ENCODE measurements at places on chromosomes 1 and 21.

DNA sequence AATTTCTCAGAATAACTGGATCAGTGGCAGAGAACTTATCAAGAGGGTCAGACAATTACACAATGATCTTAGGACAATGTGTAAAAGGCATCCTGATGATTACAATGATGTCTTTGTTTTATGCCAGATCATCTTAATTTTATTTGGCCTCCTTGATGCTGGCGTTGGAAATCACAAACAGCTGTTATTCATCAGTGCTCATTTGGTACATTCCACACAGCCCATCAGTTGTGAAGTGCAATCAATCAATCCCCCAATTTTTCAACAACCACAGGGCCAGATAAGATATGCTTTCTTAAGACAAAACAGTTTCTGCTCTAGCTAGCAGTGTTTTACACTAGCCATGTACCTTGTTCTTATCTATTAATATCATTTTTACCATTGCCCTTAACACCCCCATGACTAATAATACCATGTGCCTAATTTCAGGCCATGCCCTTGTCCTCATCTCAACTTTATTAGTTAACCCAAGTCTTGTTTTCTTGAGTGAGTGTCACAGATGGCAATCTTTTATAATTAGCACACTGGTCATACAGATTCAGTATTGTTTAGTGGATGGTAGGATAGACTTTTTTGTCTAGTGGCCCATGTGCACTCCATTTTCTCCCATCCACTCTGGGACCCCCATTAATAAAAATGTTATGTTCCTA lies 40.8 kb upstream of the COL24A1 start:
- DNase-seq: no peak

DNA sequence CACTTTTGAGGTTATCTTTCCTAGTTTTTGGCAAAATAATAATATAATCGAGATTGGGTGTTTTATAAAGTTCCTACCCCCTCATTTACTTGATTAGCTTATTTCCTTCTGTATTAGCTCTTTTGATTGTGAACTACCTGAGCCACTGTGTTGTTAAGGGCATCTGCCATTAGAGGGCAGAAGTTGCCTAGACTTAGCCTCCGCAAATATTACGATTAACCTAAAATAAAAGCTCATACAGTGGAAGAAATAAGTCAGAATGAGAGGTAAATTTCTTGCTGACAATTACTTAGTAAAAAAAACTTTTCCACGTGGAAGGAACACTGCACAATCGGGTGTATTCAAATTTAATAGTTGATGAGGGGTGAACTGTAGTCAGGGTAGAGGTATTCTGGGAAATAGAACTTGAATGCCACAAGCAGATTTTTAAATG lies 2.3 kb downstream of the H3-3A start:
- peak; percentile 54 for DNase-seq

GRCh38 chr21:17613242-17613676 lies 558 bp upstream of the BTG3 start:
- DNase-seq: no peak

- DNase-seq: no peak
These were observed 22.1 kb downstream of the PLEKHA6 start for GRCh38 chr1:204337583-204337982.

GRCh38 chr1:7684132-7684531 lies 87.0 kb upstream of the VAMP3 start:
- no peak for DNase-seq

DNA sequence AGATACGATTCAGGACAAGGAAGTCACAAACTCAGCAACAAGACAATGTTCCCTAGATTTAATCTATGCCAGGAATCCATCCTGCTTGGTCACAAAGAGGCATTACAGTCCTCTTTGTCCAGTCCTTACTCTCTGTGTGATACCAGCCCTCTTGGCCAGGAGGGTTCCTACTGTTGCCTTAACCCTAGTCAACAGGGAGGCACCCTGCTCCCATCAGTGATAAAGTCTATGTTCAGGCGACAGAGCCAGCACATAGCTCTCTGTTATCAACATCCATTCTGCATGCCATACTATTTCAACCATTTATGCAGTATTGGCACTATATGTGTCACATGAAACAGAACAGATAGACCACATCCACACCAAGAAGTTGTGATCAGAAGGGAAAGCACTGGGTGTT lies 4.4 kb upstream of the NPL start:
- no peak for DNase-seq

GRCh38 chr1:243343970-243344937 lies 88.4 kb downstream of the SDCCAG8 start:
- DNase-seq: peak; percentile 39

GRCh38 chr1:224339442-224340033 lies 9.6 kb upstream of the NVL start:
- DNase-seq: no peak

DNA sequence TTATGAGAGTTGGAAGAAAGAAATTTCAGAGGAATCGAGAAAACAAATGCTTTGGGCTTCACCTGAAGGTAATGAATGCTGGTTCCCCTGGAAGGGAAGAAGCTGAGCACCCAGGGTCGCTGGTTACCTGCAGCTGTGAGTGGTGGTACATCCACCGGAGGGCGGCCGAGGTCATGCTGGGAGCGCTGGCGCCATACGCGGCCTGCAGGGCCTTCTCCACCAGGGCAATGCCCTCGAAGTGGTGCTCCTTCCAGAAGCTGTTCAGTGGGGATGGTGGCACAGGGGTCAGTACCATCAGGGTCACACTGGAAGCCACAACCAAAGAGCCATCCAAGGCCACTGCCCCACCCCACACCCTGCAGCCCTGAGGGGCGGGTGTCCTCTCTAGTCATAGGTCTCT lies 16.8 kb downstream of the MRTO4 start:
- no peak for DNase-seq

GRCh38 chr1:169858467-169858866 lies 35.2 kb downstream of the SCYL3 start:
- DNase-seq: no peak

- DNase-seq: no peak
These were observed 1.2 kb downstream of the CAMSAP2 start for GRCh38 chr1:200739702-200740570.

DNA sequence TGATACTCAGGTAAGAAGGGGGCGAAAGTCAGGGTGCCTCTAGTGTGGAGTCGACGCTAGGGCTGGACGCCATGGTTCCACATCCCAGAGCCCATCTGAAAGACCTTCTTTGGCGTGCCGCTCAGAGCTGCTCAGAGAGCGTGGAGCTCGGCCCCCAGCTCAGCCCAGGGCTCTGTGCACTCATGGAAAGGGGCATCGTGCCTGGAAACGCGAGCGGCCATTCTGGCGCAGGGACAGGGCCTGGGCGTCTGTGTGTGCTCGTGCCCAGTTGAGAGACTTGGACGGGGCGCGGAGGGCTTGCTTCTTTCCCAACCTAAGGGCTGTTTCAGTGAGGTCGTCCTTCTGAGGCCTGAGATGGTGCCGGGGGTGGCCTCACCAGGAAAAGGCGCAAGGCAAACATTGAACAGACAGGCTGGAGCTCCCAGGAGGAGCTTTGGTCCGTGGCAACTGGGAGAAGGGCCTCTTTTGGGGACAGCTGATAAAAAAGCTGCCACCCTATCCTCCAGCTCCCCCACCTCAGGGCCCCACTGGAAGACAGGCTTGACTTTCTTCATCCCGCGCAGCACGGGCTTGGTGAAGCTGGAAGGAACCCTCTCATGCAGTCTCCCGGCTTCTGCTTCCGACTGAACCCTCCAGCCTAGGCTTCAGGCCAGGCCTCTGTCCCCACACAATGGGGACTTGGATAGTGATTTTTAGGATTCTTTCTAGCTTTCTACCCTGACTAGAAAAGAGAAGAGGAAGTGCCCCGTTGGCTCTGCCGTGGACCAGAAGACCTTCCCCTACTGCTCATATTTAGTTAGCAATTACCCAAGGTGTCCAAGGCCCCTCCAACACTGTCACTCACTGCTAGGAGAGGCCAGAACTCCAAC lies 77.1 kb downstream of the CD58 start:
- DNase-seq: no peak

GRCh38 chr1:184101571-184101970 lies 50.0 kb downstream of the TSEN15 start:
- DNase-seq: no peak

DNA sequence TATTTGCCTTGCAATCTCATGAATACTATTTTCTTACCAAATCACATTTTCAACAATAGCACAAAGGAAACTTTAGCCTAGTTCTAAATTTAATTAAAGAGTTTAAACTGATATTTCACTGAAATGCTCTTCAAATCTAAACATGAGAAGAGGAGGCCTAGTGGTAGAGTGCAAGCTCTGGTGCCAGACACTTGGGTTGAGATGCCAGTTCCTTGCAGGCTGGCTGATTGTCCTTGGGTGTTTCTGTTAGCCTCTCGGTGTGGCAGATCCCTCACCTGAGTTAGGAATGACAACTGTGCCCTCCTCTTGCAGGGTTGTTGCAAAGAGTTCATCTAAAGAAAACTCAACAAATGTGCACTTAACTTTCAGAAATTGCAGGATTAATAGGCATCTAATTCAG lies 12.5 kb downstream of the ZBTB21 start:
- DNase-seq: no peak

DNA sequence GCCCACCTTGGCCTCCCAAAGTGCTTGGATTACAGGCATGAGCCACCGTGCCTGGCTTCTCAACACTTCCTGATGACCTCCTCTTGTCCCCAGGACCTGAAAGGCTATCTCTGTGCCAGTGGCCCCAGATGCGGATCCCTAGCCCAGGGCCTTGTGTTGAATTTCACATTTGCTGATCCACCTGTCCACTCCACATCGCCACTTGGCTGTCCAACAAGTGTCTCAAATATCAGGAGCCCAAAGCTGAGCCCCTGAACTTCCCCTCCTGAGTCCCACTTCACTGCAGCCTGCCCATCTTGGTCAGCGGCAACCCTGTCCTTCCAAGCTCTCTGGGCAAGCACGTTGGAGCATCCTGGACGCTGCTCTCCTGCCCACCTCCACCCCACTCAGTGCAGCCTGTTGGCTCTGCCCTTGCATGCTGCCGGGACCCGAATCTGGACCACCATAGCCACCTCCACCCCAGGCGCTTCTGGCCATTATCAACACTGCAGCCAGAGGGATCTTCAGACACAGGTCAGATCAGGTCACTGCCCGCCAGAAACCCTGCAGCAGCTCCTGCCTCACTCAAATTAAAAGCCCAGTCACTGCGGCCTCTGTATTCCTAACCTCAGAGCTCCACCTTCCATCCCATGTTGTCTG lies 352.5 kb upstream of the VAMP3 start:
- DNase-seq: no peak

DNA sequence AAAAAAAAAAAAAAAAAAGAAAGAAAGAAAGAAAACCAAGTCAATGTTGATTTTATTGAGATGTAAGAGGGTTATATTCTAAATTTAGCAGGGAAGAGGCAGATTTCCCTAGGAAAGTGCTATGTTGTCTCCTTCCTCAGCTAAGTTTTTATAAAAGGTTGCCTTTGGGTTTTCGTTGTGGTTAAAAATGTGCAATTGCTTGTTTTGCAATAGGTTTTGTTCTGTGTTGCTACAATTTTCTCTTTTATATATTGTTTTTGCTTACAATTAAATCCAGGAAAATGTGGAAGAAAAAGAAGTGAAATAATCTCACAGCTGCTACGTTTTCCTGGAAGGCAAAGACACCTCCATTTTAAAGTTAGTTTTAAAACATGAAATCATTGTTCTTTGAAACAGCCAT lies 136.7 kb upstream of the C1orf105 start:
- DNase-seq: no peak

DNA sequence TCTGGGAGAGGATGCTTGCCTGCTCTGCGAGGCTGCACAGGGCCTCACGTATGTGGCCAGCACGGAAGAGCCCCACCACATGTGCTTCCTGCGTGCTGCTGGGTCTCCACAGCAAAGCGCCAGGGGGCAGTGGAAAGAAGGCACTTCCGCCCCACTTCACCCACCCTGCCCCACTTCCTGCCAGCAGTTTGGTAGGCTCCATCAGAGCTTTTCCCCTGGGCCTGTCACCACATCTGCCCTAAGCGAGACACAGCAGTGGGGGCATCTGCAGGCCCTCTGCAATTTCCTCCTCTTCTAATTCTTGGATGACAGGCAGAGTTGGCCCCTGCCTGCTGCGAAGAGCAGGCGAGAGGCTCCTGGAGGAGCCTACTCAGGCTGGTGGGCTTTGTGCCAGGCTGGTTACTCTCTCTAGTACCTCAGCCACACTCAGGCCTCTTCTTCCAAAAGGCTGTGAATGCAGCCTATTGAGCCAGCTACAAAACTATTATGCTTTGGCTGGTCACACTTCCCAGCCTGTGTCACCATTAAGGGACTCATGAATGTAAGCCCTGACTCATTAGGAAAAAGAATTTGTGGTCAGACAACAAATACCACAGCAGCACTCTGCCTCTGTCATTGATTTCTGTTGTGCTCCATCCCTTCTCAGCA lies 25.0 kb downstream of the CD244 start:
- DNase-seq: no peak

DNA sequence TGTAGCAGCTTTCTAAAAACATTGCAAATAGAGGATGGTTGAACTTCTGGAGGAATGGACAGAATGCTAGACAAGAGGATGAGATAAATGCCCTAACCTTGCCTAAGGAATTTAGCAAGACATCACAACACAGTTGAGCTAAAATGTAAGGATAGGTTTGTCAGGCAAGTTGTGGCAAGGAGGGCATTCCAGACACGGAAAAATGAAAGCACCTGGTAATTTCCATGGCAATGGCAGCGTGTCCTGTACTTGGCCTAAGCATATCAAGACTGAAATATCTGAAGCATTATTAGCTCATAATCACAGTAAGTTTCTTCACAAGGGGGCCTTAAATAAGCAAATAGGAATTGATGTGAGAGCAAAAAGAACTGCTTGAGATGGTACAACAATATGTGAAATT lies 105.1 kb upstream of the USP25 start:
- no peak for DNase-seq

DNA sequence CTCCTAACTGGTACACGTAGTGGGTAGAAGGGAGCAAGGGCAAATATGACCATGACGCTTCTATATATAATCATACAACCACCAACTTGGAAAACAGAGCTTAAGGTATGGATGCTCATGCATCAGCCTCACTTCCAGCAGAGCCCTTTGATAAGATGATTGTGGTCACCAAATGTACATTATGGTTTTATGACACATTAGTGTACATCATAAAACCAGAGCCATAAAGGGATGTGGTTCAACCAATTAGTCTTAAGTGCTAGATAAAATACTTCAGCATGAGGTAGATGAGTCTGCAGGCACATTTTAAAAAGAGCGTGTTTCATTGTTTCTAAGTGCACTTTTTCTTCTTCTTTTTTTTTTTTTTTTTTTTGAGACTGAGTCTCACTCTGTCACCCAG lies 43.7 kb downstream of the NIBAN1 start:
- no peak for DNase-seq

- DNase-seq: no peak
These were observed 1.2 kb upstream of the TMPRSS3 start for GRCh38 chr21:42396799-42397745.

DNA sequence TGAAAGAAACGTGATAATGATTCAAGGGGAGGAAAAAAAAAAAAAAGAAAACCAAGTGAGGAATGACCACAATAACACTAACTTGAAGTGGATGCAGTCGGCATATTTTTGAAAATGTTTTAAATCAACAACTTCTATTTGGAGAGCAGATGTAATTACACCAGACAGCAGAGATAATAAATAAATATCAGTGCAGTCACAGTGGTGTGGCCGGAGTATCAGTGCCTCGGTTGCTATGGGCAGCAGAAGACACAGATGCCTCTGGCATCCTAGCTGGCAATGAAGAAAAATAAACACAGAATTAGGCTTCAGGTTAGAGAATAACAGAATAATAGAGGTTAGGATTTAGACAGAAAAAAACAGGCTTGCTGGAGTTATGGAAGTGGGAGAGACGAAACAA lies 888.3 kb downstream of the LTN1 start:
- DNase-seq: no peak

Data from amniotic stem cell (primary cell).